ENCODE measurements at places on chromosomes 2 and 18.

GRCh38 chr18:56891116-56891515, 240.0 kb downstream of the WDR7 start:
- DNase-seq = peak; percentile 6
- no peaks in the 10 kb centered on the region for H3K36me3 ChIP-seq
- peak overlapping the region; percentile 52 for H3K27ac ChIP-seq
- H3K4me3 ChIP-seq = peak overlapping the region; percentile 20
- H3K27me3 ChIP-seq = no peaks in the 10 kb centered on the region
- H3K4me1 ChIP-seq = peaks cover 44% of the 10 kb centered on the region

DNA sequence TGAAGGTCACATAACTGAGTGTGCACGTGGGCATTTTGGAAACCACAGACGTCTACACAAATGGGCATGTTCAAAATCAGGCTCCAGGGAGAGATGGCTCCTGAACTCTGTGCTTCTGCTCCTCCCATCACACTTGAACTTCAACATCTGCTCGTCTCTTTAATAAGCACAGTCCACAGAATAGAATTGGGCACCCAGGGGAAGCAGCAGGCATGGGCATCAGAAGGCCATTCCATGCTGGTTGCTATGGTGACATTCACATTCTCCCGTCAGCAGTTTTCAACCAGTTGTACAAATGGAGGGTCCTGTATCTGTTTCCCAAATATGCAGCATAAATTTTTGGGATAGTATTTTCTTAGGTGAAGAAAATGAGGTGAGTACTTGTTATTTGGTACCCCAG, 183.7 kb upstream of the COPS8 start:
- no peak for DNase-seq
- no peak overlapping the region for H3K27ac ChIP-seq
- 0 out of 2 replicates have a peak, but pooled peaks cover 15% of the 10 kb centered on the region for H3K27me3 ChIP-seq

DNA sequence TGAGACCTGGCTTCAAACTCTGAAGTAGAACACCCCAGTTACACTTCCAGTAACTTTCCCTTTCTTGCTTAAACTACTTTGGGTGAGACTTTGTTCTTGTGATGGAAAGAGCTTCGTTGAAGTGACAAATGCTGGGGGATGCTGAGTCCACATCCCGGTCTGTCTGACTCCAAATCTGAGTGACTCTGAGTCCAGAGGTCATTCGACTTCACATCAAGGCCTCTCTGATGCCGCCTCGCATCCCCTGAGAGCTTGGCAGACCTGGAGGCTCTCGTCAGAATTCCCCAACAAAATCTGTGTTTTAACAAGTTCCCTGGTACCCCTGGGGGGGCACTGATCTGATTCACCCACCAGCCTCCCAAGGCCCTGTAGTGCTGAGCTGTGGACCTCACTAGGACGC, 31.6 kb upstream of the ROCK2 start:
- H3K27me3 ChIP-seq = no peaks in the 10 kb centered on the region
- H3K4me1 ChIP-seq = peaks cover 16% of the 10 kb centered on the region
- no peaks in the 10 kb centered on the region for H3K36me3 ChIP-seq
- DNase-seq = no peak
- no peak overlapping the region for H3K27ac ChIP-seq
- no peak overlapping the region for H3K4me3 ChIP-seq

DNA sequence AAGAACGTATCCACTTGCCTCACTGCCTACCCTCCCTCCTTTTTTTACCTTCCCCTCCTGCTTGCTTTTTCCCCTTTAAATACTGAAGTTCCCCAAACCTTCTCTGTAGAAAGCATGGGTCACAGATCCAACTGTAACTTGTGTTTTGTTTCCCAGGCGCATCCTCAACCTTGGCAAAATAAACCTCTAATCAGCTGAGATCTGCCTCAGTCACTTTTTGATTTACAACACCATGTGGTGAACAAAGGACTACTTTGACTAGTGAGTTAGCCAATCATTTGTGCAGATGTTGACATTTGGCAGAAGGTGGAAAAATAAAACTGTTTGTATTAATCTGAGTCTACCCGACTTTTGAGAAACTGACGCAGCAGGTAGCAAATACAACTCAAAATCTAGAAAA, 23.3 kb upstream of the MCM6 start:
- H3K4me3 ChIP-seq = no peak overlapping the region
- H3K4me1 ChIP-seq = peaks cover 3% of the 10 kb centered on the region
- H3K27me3 ChIP-seq = no peaks in the 10 kb centered on the region
- no peak for DNase-seq

- no peaks in the 10 kb centered on the region for H3K27me3 ChIP-seq
- peak overlapping the region; percentile 52 for H3K4me3 ChIP-seq
- peak overlapping the region; percentile 46 for H3K27ac ChIP-seq
- peak; percentile 77 for DNase-seq
These were observed 264.1 kb downstream of the EXOC6B start for GRCh38 chr2:72561621-72562318.

Data from GM23248 (cell line).